DMS153 (cell line): ENCODE measurements at places on chromosomes 3 and 15.

GRCh38 chr3:196323691-196324090 lies 5.7 kb upstream of the DYNLT2B start:
- no peak for DNase-seq

DNA sequence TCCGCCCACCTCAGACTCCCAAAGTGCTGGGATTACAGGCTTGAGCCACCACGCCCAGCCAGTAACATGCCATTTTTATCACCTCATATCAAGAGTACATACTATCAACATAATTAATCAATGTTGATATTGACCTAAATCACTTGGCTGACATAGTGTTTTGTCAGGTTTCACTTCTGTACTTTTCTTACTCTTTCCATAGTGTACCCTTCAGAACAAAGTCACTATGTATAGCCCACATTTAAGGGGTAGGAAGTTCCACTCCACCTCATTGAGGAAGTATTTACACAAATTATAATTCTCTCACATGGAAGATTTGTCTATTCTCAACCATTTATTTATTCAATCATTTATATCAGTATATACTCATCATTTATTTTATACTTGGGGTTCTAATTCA lies 145.2 kb downstream of the STAG1 start:
- DNase-seq, result no peak

DNA sequence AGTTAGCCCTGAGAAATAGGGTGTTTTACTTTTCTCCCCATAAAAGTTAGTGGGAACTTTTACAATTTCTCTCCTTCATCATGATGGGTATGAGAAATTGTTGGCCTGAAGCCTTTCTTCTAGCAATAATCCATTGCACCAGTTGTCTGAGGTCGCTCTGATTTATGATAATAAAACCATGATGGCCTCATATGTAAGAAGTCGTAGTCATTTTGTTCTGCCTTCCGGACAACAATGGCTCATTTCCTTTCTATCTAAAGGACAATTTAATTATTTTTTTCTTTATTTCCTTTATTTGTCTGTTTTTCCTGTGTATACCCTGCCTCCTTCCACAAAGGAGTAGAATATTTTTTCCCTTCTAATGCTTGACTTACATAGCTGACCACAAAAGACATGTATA lies 31.6 kb upstream of the GNB4 start:
- DNase-seq, result no peak

DNA sequence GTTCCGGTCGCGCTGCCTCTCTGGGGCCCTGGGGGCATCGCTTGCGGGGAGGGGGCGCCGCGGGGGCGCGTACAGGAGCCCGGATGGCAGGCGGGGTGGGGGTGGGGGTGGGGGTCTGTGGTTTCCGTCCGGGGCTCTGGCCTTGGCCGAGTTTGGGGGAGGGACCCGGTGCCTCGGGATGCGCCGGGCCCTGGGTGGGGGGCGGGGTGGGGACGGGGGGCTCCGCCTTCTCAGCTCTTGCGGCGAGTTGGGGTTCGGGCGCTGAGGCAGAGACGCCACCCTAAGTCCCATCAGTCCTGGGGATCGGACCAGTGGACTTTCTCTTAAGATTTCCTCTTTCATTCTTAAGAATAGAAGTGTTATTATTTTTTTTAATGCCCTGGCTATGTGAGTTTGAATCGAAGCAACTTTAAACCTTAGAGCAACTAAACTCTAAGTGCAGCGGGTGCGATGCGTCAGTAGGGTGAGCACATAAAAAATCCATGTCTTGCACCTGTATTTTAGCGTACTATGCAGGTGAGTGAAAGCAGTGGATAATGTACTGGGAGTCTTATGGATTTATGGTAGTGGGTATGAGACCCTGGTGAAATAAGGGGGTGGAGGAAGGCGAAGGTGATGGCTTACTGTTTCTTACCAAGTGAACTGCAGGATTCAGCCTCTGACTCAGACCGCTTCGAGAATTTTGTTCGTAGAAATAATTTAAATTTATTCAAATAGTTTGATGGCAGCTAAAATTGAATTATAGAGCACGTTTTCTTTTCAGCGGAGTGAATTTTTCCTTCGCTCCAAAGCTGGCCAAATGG lies 762 bp downstream of the CTNNB1 start:
- no peak for DNase-seq

GRCh38 chr15:64493641-64494040 lies 33.3 kb downstream of the ZNF609 start:
- DNase-seq, result no peak

DNA sequence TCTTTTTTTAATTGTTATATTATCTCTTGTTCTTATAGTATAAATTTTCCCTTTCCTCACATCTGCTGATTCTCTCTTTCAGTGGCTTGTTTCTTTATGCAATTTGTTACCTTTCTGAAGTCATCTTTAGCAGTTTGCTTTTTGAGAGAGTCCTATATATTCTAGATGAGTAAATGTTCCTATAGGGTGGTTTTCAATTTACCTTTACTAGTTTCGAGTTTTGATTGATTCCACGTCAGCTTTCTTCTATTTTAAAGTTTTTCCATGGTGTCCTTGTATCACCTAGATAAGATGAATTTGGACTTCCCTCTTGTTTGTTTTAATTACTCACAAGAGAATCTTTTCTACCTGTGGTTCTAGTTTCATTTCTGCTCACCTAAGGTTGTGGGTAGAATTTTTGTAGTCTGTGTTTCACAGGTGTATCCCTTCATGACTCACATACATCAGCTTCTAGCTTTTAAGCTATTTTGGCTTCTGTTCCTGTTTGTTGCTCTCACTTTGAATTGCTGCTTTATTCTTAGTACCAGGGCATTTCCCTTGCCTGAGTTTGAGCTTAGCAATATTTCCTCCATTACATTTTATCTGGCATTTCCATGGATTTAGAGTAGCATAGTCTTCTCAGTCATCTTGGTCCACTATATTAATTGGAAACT lies 6.4 kb downstream of the TEX9 start:
- no peak for DNase-seq

DNA sequence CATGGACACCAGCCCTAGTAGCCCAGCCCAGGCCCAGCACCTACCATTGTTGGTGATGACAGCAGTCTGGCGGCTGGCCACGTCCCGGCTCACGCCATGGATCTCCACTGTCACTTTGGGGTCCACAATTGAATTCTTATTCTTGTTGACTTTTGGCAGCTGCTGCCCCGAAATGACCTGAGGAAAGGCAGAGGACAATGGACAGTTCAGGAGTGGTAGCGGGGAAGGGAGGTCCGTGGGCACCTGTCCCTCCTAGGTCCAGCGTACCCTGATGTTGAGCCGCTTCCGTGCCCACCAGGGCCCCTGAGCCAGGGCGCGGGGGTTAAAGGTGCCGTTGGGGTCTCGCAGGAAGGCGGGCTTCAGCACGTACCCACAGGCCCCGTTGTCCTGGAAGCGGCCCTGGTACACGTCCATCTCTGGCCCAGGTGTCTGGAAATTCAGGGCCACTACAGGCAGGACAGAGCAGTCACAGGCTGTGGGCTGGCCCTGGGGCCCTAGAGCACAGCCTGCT lies 17.7 kb downstream of the VILL start:
- DNase-seq, result no peak

DNA sequence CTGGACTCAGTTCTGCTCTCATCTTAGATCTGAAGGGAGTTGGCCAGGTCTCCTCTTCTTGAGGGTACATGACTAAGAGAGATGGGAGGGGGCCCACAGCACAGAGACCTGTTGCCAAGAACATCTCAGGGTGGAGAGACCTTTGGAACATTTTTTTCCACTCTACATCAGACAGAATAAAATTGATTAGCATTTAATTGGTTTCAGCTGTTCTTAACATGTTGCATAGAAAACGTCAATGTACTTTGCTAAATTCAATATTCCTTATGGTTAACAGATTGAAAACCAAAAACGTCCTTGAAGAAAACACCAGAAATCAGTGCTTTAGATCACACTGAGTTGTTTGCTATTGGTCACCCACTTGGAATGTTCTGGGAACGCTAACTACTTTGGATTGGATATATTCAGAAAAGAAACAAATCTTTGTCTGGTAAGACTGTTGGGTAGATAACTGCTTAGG lies 36.4 kb upstream of the FSTL1 start:
- DNase-seq, result no peak

DNA sequence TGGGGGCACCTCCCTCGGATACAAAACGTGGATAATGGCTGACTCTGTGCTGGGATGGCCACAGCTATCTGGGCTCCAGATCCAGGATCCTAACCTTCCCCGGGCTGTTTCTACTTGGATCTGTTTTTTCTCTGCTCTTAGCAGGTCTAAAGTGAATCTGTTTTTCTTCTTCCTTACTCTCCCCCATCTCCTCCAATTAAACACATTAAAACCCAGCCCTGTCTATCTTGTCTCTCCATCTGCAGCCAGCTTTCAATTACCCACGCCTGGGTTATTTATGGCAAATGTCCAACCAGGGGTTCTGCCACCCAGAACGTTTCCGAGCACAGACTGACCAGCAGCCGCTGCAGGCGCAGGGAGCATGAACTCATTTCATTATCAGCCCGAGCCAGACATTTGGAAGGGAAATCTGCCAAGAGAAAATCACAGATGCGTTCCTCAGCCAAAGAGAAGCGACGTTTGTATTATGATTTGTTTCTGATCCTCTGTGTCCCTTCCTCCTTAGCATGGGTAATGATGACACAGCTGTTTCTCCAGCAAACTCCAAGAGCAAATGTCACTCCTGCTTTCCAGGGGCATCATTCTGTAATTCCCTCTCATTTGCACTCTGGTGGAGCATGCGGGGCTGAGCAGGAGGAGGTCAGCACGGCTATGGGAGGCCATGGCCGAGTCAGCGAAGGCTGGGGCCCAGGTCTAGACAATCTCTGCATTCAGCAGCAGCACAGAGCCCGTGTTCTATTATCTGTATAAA lies 42.0 kb downstream of the UMPS start:
- no peak for DNase-seq

DNA sequence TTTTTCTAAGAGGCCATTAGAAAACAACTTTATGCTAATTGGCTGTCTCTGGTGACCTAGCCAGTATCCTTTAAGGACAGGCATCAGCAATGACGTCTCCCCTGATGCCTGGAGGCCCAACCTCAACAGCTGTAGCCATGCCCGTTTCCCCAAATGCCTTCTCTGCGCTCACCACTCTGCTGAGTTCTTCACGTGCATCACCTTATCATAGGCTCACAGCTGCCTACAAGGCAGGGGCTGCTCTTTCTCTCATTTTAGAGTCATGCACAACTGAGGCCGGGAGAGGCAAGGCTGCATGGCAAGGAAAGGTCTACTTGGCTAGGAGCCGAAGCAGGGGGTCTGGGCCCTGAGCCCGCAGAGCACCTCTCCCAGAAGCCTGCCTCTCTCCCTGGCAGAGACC lies 43.9 kb upstream of the SEC13 start:
- no peak for DNase-seq

DNA sequence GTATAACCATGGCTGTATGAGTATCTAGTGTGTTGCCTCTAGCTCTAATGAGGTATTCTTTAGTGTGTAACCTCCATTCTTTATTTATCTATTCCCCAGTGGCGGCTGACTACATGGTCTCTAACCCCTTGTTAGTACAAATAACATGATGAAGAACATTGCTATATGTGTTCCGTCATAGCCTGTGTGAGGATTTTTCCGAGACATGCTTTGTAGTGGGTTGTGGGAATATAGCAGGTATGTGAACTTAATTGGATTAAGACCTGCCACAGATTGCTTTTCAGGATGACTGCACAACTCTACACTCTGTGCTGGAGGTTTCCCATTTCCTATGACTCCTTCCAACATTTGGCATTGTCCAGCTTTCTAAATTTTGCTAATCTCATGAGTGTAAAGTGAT lies 563.4 kb downstream of the ROBO1 start:
- no peak for DNase-seq

GRCh38 chr3:159763011-159763601 lies 225.5 kb upstream of the IL12A start:
- peak; percentile 51 for DNase-seq

DNA sequence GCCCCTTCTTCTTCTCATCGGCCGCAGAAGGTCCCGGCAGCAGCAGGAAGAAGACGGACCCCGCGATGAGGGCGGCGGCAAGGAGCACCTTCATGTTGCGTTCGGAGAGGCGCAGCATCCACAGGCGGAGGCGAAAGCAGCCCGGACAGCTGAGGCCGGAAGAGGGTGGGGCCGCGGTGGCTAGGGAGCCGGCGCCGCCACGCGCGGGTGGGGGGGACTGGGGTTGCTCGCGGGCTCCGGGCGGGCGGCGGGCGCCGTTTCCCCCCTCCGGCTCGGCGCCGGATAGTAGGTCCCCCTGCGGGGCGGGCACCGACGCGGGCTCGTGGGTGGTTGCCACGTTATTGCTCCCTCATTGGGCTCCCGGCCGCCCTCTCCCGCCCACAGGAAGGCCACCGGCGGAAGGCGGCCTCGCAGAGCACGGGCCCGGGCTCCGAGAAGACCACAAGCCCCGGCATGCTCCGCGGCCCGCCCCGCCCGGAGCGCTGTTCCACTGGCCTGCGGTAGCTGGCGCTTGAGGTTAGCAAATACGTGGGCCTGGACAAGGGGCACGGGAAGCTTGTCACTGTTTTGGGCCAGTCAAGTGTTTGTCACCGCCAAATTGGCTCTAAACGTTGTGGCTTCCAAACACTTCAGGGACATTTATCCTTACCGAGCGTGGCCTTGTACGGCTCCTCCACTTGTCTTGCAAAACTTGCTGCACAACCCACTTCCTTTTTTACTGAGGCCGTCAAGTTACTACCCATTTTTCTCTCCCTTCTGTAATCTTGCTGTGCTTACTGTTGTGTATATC lies at the start of gene PPIB:
Gene PPIB (minus strand): TSS at position 154 of the 790 bp plus-strand sequence. CDS start 36 bp downstream, at position 118.
- peak; percentile 91 for DNase-seq

GRCh38 chr15:79872358-79873017 lies 24.3 kb downstream of the MTHFS start:
- DNase-seq, result no peak

DNA sequence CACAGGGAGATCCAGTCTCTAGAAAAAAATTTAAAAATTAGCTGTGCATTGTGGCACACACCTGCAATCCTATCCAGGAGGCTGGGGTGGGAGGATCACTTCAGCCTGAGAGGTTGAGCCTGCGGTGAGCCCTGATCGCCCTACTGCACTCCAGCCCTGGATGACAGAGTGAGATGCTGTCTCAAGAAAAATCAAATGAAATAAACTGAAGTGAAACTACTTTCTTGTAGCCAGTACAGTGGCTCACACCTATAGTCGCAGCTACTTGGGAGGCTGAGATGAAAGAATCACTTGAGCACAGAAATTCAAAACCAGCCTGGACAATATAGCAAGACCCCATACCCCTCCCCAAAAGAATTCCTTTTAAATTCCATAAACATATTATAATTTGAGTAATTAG lies 35.4 kb downstream of the SMARCC1 start:
- no peak for DNase-seq

DNA sequence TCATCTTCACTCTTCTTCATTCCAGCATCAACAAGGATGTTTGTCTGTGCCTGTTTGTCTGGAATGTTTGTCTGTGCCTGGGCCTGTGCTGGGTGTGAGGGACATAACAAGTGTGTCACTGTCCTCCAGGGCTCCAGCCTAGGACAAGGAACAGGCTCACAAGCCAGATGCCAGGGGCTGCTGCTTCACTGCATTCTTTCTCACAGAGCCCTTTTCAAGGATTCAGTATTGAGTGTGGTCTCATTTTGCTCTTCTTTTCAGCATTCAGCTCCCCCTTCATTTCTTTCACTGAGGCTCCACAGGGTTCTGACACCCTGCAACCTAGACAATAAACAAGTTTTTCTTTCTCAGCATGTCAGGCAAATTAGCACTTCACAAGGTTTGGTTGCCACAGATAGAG lies 43.6 kb upstream of the KY start:
- DNase-seq, result no peak
